AG04450 (cell line): ENCODE measurements at places on chromosomes 12 and 14.
A peak's percentile ranks its signal among the peaks of the same experiment; 100 is the strongest.

DNA sequence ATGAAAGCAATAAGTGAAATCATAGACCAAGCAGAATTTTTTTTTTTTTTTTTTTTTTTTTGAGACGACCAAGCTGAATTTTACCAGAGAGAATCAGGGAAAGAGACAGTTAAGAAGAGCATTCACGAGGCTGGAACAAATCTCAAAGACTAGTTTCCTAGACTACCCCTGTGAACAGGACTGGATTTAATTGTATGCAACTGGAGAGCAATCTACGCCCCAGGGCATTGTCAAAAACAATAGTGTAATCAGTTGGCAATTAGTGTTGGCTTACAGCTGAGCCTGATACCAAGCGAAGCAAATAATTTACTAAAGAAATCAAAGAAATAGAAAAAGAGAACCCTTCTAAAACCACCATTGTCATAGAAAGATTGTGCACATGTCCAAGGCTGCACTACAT is 232.9 kb upstream of the CPNE8 start:
- DNase-seq, result no peak

GRCh38 chr14:89317051-89317691 is 99.9 kb downstream of the FOXN3 start:
- DNase-seq, result no peak

GRCh38 chr14:95518045-95518751 is 1.7 kb upstream of the SYNE3 start:
- no peak for DNase-seq

DNA sequence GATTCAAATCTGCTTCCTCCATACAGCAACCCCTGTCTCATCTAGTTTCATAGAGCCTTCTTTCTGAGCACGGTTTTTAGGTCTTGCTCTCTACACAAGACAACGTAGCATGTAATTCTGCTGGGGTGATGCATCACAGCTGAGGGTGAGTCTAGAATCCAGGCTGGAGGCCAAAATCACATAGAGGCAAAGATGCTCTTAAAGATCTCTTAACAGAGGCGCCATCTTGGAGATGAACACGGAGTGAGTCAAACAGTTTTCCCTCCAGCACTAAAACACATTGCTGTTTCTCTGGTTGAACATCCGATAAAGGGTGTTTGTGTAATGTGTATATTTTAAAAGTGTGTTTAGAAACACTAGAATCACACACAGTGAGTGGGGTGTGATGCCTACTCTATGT is 78.9 kb downstream of the NOS1 start:
- no peak for DNase-seq

GRCh38 chr12:9118158-9118557 is 2.4 kb upstream of the A2M start:
- no peak for DNase-seq

GRCh38 chr12:44875417-44875953 is 630 bp downstream of the NELL2 start:
- no peak for DNase-seq

DNA sequence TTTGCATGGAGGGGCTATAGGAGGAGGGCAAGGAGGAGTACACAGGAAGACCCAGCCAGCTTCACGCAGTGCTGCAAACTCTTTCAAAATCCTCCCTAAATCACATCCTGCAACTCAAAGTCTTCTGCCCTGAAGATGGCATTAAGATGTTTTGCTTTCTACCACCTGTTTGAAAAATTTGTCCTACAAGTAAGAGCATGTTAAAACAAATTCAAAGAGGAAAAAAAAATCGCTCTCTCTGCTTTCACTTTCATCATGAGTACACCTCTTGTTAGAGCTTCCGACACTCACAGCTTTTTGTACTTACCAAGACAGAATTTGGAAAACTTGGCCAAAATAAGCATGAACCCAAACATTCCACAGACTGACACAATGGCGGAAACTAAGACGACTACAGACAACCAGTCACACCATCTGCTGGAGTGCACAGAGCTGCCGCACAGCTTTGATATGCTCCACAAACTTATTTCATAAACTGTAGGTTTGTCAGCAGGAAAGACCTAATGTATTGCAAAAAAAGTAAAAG is 21.3 kb downstream of the GCH1 start:
- no peak for DNase-seq

- DNase-seq, result no peak
These were observed 191.8 kb downstream of the SLC16A7 start for GRCh38 chr12:59787610-59788009.

- DNase-seq, result no peak
These were observed 19.7 kb downstream of the HAL start for GRCh38 chr12:95976416-95976832.

DNA sequence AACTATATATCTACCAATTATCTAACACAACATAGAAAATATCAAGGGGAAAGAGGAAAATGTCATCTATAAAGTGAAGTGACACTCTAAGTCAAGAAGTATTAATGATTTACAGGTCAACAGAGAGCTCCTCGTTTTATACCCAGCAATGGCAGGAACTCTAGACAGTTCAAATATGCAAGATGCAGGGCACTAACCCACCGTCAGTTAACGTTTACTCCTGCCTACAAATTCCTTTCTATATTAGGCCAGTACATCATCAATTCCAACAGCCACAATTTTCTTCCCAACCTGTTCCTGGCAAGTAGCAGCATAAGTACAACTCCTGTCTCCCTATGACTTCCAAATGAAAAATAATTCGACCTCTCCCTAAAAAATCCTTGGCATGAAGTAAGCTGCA is 9.0 kb upstream of the KANSL2 start:
- DNase-seq, result no peak

DNA sequence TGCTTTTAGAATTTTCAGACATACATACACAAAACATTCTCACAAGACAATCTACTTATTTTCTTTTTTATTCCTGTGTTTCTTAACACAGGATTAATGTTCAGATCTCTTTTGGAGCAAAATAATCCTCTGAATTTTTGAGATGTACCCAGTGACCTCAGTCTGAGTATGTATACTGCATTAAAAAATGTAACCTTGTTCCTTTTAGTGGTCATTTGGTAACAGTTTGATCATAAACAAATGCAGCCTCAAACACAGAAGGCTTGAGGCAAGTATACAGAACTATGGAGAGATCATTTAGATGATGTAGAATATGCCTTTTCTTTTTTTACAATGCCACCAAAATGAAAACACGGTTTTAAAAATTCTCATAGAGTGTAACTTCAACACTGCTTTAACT is 9.7 kb downstream of the HIF1A start:
- DNase-seq, result no peak

DNA sequence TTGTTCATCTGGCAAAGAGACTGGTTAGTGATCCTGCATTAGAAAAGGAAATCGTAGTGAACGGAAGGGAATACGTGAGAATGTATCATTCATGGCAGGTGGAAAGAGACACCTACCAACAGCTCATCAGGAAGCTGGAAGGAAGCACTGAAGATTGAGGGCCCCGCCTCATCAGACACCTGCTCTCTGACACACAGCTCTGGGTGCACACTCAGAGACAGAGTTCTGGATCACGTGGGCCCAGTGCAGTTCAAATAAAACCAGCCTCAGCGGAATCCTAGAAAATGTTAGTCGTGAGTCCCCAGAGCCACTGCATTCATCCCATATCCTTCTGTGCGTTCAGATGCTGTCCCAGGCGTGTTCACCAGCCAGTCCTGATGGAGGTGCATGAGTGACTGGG is 129.7 kb downstream of the GLT1D1 start:
- no peak for DNase-seq

DNA sequence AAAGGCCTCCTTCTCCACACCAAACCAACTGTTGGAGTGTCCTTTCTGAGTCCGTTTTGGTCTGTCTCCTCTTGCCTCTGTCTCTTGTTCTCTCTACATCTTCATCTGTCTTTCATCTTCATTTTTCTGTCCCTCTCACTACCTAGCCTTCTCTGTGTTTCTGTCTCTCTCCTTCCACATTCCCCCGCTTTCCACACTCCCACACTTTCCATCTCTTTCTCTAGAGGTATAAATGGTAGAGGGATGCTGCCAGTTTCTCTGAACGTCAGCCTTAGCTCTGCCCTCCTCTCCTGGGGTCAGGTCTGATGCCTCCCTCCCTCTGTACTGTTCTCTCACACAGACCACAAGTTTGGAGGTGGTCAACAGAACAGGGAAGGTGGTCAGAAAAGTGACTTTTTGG is 42.9 kb downstream of the SMUG1 start:
- DNase-seq, result no peak

- DNase-seq, result no peak
These were observed 457.3 kb downstream of the FLRT2 start for GRCh38 chr14:85987292-85987691.

DNA sequence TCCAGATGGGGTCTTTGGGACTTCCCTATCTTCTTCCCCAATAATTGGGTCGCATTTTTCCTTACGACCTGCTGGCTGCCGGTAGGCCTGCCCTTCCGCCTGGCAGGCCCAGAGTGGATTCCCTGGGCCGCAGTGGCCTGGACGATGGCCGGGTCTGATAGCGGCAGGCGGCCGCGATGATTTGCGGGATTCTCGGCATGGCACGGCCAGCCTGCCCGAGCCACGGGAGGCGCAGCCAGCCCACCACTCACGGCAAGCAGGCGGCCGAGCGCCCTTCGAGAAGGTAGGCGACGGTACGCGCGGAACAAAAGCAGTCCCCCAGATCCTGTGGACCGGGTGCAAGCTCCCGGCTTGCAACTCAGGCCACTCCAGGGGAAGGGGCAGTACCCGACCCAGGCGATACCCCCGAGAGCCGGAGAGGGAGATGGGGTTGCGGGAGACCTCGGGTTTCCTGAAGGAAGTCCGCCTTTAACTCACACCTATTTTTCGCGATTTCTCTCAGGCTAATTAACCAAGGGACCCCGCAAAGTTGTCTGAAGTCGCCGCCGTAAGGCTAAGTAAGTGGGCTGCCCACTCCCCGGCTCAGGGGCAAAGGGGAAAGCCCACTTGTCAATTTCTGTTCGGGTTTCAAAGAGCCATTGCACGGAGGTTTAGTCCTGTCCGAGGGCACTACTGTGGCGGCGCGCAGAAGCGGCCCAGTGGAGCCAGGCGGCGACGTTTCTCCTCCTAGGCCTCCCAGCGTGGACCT is 1.4 kb upstream of the GSC start:
- no peak for DNase-seq

DNA sequence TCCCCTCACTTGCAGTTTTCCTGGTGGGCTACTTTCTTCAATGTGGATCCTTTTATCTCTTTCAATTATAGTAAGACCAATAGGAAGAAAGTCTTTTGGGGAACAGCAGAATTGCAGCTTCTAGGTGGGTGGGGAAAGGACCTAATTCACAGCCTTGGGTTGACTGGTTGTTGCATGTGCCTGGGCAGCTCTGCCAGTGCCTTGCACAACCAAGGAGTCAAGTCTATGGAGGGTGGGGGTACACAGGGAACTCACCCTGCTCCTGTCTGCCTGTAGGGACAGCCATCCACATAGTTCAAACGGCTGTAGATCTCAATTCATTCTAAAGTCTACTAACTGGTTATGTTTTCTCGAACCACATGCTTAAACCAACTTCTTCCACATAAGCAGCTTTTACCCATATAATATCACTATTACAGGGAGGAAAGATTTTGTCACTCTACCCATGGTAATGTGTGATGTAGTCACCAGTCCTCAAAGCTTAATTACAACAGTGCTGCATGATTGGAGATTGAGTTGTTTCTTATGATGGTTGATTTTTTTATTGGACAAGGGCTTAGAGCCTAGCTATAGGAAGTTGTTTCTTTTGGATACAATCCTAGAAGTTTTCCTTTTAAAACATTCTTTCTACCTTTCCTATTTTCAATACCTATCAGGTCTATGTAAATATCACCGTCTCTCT is 117.7 kb upstream of the FRMD6 start:
- DNase-seq, result no peak

- no peak for DNase-seq
These were observed 11.2 kb upstream of the MAP1LC3B2 start for GRCh38 chr12:116547955-116548501.

DNA sequence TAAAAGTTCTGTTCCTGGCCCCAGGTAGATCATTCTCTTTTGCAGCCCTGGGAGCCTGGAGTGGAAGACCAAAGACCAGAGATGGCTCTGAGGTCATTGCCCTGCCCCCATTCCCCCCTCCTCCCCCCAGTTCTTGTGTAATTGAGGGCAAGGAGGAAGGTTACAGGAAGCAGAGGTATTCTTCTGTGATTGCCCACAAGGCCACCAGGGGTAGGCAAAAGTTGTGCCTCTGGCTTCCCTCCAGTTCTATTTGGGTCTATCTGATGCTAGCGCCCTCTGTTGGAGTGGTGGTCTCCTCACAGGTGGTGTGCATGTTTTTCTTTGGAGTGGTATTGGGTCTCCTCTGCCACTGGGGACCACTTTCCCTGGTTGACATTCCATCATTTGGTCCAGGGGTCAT is 41.2 kb upstream of the CRY1 start:
- no peak for DNase-seq

GRCh38 chr12:91523831-91524230 is 341.2 kb upstream of the DCN start:
- DNase-seq, result no peak

GRCh38 chr14:103296987-103297386 is 37.0 kb upstream of the EIF5 start:
- no peak for DNase-seq

DNA sequence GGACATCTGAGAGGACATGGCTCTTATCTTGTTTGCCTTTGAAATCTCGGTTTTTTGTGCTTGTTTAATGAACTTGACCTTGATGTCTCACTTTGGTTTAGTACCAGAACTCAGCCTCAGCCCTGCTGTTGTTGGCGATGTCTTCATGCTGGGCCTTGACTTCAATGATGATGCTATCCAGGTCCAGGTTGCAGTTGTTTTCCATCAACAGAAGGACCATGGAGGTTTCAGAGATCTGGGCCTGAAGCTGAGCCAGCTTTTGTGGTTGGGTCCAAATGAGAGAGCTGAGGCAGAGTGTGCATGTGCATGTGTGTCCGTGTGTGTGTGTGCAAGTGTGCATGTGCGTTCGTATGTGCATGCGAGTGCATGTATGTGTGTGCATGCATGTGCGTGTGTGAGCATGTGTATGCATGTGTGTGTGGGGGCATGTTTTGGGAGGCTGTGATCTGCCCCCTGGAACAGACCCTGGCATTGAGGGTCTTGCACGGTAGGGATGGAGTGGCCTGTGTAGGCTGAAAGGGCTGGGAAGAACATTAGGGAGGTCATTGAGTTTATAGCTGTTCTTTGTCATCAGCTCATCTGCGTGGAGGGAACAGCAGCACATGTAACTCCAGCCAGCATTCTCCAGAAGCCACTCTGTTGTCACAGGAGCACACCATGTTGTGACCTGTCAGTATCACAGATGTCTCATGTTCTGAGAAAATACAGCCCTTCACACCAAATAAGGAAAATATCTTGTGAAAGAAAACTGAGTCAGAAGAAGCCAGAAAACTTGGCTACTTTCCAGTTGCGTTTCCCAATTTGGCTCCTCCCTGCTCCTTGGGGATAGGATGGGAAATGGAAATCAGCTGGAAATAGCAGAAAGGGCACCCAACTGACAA is 10.0 kb upstream of the KRT82 start:
- DNase-seq, result peak; percentile 21

DNA sequence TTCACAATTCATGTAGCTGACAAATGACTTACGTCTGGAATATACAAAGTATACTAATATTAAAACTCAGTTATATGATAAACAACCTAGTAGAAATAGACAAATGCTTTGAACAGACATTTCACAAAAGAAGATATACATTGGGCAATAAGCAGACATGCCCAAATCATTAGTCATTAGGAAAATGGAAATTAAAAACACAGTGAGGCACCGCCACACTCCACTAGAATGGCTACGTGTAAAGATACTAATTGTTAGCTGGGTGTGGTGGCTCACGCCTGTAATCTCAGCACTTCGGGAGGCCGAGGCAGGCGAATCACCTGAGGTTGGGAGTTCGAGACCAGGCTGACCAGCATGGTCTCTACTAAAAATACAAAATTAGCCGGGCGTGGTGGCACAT is 248.9 kb upstream of the TMEM132C start:
- DNase-seq, result no peak

- no peak for DNase-seq
These were observed 51.0 kb downstream of the SPTLC2 start for GRCh38 chr14:77565289-77565993.
